Right cardiac atrium (tissue), 5 donors: ENCODE measurements at places on chromosomes 6 and 20. TPM values are rescaled to one million over a fixed set of nuclear protein-coding genes. Genes with fewer than 3 reads are reported as not detected.

DNA sequence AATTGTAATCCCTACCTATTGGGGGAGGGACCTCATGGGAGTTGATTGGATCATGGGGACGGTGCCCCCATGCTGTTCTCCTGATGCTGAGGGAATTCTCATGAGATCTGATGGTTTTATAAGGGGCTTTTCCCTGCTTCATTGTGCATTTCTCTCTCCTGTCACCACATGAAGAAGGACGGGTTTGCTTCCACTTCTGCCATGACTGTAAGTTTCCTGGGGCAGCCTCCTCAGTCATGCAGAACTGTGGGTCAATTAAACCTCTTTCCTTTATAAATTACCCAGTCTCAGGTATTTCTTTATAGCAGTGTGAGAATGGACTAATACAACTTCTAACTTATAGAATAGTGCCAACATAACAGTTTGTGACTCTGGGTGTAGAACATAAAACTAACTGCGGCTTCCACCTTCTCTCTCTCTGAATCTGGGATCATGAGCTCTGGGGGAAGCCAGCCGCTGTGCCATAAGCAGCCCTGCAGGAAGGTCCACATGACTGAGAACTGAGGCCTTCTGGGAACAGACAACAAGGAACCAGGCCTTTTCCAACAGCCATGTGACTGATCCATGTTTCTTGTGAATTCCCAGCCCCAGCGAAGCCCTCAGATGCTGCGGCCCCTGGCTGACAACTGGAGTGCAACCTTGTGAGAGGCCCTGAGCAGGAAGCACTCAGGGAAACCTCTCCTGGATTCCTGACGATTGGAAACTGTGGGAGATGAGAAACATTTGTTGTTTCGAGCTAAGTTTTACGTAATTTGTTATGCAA, 3.4 kb upstream of the HLA-A start:
- DNase-seq = no peak

- DNase-seq = no peak
These were observed 153.6 kb downstream of the COL21A1 start for GRCh38 chr6:56093776-56094175.

DNA sequence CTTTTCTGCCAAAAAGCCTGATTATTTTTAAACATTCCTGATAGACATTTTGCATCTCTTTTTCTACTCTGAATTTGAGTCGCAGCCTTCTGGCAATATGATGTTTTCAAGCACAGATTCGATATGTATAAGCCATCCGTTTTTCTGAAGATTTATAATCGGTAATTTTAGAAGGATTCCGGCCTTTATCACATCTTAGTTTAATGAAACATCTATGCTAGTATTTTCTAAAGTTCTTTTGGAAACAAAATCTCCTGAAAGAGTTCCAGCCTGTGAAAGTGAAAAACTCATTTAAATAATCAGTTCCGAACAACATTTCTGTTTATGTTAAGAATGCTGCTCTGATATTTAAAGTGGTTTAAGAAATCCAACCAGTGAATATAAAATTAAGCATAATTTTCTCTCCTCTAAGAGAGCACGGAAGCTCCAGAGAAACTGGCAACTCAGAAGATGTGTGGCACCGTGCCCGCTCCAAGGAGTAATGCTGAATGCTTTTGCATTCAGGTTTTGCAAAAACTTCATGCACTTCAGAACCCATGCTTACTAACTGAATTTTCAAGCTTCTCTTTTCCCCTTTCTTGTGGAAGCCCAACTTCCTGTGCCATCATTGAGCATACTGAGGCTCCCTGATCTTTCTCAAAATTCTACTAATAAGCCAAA, 20.7 kb downstream of the NDUFAF4 start:
- DNase-seq = no peak

- DNase-seq = no peak
These were observed 124.6 kb upstream of the THEMIS start for GRCh38 chr6:128025478-128025877.

Gene CAP2
- total RNA-seq = 122 TPM

Gene ARMH2
- not detected for total RNA-seq

Gene GGTLC1
- not detected for total RNA-seq
